Activated CD4-positive, alpha-beta T cell treated with anti-CD3 and anti-CD28 coated beads for 36 hours (primary cell): ENCODE measurements at places on chromosomes 11 and 22. TPM values are rescaled to one million over a fixed set of nuclear protein-coding genes. Genes with fewer than 3 reads are reported as not detected.

PNPLA3 gene
- 0.55 TPM for total RNA-seq

FADS2 gene
- 51.0 TPM for total RNA-seq

ACR gene
- total RNA-seq, result not detected

ANKK1 gene
- 0.07 TPM for total RNA-seq

GRCh38 chr22:46517255-46517761 lies 20.1 kb downstream of the CELSR1 start:
- no peaks in the 10 kb centered on the region for H3K27me3 ChIP-seq
- H3K4me1 ChIP-seq, result no peaks in the 10 kb centered on the region
- no peak overlapping the region for H3K27ac ChIP-seq
- H3K36me3 ChIP-seq, result no peaks in the 10 kb centered on the region

DNA sequence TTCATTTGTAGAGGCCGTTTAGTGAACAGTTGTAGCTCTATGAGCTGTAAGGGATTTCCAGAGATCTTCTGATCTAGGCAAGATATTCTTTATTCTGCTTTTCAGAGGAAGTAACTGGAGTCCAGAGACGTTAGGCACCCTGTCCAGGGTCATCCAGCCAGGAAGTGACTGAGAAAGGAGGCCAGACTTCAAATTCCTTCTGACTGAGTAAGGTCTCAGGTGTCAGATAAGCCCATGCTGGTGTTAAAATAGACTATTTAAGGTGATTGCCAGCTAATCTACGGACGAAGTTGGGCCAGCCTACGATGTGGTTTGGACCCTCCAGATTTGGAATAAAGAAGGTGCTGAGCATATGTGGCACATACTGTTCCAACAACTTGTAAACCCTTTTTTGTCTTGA lies 54.6 kb downstream of the GRIK4 start:
- H3K27me3 ChIP-seq, result peaks cover 39% of the 10 kb centered on the region
- no peaks in the 10 kb centered on the region for H3K36me3 ChIP-seq
- no peak overlapping the region for H3K27ac ChIP-seq

DNA sequence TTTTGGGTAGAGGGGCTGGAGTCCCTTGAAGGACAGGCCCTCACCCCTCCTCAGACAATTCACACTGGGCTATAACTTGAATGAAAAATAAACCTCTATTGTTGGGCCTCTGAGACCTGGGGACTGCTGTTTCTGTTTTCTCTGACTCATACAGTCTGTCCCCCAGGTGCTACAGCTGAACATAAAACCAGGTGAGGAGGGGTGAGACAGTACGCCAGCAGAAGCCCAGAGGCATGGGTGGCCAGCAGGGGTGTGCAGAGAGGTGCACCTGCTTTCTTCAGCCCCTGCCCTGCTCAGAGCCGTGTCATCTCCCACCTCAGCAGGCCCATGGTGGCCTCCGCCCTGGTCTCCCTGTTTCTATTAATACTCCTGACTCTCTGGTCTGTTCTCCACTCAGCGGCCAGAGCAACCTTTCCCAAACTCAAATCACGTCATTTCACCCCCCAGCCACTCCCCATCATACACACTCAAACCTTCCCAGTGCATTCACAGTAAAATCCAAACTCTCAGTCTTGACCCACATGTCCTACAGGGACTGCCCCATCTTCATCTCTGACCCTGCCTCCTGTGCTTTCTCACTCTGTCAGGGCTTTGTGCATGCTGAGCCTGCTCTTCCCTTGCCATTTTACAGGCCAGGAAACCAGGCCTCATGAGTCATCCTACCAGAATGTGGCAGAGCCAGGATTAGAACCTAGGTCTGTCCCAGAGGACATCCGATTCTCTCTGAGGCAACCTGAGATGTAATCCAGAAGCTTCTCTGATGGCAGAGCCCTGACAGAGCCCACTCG lies 5.4 kb upstream of the IL2RB start:
- DNase-seq, result peak; percentile 68
- no peak overlapping the region for H3K4me3 ChIP-seq
- peak overlapping the region; percentile 76 for H3K27ac ChIP-seq
- H3K36me3 ChIP-seq, result no peaks in the 10 kb centered on the region
- H3K27me3 ChIP-seq, result no peaks in the 10 kb centered on the region

DNA sequence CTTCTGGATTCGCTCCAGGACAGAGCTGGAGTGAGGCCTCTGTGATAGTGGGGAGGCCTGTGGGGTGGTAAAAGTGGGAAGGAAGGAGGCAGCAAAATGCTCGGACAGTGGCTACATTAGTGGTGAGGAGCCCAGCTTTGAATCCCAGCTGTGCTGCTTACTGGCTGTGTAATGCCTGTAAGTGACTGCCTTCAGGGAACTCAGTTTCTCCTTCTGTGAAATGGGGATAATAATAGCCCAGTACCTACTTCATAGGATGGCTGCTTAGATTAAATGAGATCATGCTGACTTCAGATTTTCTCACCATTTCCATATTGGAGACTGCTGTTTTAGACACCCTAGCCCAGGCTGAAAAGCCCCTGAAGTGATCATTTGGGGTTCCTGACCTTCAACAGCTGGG lies 8.4 kb upstream of the ALX4 start:
- peaks cover 84% of the 10 kb centered on the region for H3K27me3 ChIP-seq
- no peak overlapping the region for H3K4me3 ChIP-seq
- H3K4me1 ChIP-seq, result peaks cover 13% of the 10 kb centered on the region
- H3K27ac ChIP-seq, result no peak overlapping the region

GRCh38 chr11:9396310-9396709 lies 11.9 kb downstream of the IPO7 start:
- peak overlapping the region; percentile 62 for H3K27ac ChIP-seq
- H3K4me1 ChIP-seq, result peaks cover 61% of the 10 kb centered on the region
- H3K27me3 ChIP-seq, result no peaks in the 10 kb centered on the region
- peaks cover 43% of the 10 kb centered on the region for H3K36me3 ChIP-seq

DNA sequence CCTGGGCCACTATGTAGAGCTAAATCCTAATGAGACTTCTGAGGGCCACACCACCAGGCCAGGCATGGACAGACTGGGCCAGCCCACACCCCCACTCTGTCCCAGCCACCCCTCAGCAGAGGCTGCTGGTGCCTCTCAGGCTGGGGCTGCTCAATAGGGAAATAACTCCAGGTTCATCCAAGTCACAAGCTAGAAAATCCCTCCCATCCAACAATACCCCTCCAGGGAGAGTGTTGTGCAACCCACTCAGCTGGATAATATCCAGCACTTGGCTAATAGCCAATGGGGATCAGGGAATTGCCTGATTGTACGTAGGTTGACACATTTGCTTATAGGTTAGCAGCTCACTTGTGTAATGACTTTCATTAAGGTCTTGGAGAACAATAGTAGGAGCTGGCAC lies 64.1 kb upstream of the WNT11 start:
- H3K36me3 ChIP-seq, result no peaks in the 10 kb centered on the region
- H3K27me3 ChIP-seq, result peaks cover 2% of the 10 kb centered on the region
- H3K4me3 ChIP-seq, result no peak overlapping the region
- no peak overlapping the region for H3K27ac ChIP-seq
- no peak for DNase-seq

- no peak for DNase-seq
- peaks cover 4% of the 10 kb centered on the region for H3K27me3 ChIP-seq
- no peaks in the 10 kb centered on the region for H3K4me1 ChIP-seq
- H3K4me3 ChIP-seq, result no peak overlapping the region
- no peak overlapping the region for H3K27ac ChIP-seq
- no peaks in the 10 kb centered on the region for H3K36me3 ChIP-seq
Observed at GRCh38 chr22:44275631-44275995, 37.1 kb downstream of the SHISAL1 start.

GRCh38 chr11:27095059-27095458 lies 54.4 kb downstream of the BBOX1 start:
- H3K4me1 ChIP-seq, result no peaks in the 10 kb centered on the region
- DNase-seq, result no peak
- no peak overlapping the region for H3K27ac ChIP-seq
- H3K27me3 ChIP-seq, result no peaks in the 10 kb centered on the region
- H3K4me3 ChIP-seq, result no peak overlapping the region

DNA sequence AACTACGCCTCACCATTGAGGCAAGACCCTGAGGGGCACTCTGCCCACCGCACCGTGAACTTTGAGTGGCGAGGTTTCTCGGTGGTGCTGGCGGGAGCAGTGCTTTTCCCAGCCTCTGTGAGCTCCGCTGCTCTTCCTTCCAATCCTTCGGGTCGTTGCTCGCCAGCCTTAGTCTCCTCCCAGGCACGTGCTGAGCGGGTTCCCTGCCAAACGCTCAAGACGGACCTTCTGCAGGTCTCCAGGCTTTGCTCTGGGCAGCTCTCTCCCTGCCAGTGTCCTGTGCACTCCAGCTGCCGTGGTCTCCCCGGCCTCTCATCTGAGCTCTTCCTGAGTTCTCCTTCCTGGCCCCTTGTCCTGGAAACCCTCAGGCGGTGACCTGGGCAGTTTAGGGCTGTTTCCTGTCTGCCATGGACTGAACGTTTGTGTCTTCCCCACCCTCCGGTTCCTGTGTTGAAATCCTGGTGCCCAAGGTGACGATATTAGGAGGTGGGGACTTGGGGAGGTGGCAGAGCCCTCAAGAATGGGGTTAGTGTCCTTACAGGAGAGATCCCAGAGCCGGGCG lies 11.2 kb upstream of the MUC6 start:
- H3K36me3 ChIP-seq, result no peaks in the 10 kb centered on the region
- H3K4me1 ChIP-seq, result no peaks in the 10 kb centered on the region
- DNase-seq, result no peak
- peaks cover 4% of the 10 kb centered on the region for H3K27me3 ChIP-seq
- H3K4me3 ChIP-seq, result no peak overlapping the region

- no peak overlapping the region for H3K27ac ChIP-seq
- H3K4me3 ChIP-seq, result no peak overlapping the region
- no peaks in the 10 kb centered on the region for H3K27me3 ChIP-seq
- DNase-seq, result no peak
- no peaks in the 10 kb centered on the region for H3K36me3 ChIP-seq
- H3K4me1 ChIP-seq, result no peaks in the 10 kb centered on the region
Observed at GRCh38 chr11:29963796-29964195, 53.0 kb downstream of the KCNA4 start.

- no peak overlapping the region for H3K4me3 ChIP-seq
- no peak overlapping the region for H3K27ac ChIP-seq
- H3K36me3 ChIP-seq, result no peaks in the 10 kb centered on the region
- H3K27me3 ChIP-seq, result no peaks in the 10 kb centered on the region
Observed at GRCh38 chr11:95453616-95454171, 222.7 kb upstream of the SESN3 start.

GRCh38 chr22:41822317-41823057 lies 10.4 kb upstream of the SREBF2 start:
- DNase-seq, result peak; percentile 57
- H3K4me1 ChIP-seq, result peaks cover 36% of the 10 kb centered on the region
- peaks cover 14% of the 10 kb centered on the region for H3K36me3 ChIP-seq
- H3K4me3 ChIP-seq, result no peak overlapping the region
- H3K27ac ChIP-seq, result peak overlapping the region; percentile 87

DNA sequence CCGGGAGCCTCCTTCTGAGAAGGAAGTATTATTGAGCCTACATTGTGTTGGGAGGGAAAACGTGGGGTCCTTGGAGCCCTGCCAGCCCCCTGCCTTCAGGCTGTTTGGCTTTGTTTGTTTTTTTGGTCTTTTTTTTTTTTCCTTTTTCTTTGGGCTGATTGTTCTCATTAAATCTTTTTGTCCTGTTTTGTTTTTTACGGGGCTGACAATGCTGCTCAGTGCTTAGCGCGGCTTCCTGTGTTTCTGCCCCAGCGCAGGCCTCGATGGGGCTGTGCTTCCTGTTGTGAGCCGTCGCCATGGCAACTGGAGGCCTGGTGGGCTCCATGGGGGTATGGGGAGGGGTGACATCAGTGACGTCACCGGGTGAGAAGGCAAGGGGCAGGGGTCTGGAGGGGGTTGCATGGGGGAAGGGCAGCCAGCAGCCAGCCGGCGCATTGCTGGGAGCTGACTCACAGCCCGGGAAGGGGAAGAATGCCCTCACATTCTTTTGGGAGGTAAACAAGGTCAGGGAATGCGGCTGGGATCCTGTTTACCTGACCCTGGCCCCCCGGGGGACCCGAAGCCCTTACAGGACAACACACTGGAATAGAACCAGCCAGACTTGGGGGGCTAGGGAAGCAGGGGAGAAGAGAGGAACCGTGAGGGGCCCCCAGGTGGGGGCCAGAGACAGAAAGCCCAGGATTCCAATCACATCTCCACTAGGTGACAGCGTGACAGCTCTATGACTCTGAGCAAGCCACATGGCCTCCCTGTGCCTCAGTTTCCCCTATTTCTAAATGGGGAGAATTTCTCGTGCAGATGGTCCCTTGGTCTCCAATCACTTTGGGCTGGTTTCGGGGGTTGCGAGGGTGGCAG lies 22.2 kb upstream of the CBX7 start:
- no peaks in the 10 kb centered on the region for H3K27me3 ChIP-seq
- peak overlapping the region; percentile 77 for H3K27ac ChIP-seq
- peak overlapping the region; percentile 24 for H3K4me3 ChIP-seq
- no peaks in the 10 kb centered on the region for H3K36me3 ChIP-seq
- DNase-seq, result peak; percentile 74
- peaks cover 50% of the 10 kb centered on the region for H3K4me1 ChIP-seq

DNA sequence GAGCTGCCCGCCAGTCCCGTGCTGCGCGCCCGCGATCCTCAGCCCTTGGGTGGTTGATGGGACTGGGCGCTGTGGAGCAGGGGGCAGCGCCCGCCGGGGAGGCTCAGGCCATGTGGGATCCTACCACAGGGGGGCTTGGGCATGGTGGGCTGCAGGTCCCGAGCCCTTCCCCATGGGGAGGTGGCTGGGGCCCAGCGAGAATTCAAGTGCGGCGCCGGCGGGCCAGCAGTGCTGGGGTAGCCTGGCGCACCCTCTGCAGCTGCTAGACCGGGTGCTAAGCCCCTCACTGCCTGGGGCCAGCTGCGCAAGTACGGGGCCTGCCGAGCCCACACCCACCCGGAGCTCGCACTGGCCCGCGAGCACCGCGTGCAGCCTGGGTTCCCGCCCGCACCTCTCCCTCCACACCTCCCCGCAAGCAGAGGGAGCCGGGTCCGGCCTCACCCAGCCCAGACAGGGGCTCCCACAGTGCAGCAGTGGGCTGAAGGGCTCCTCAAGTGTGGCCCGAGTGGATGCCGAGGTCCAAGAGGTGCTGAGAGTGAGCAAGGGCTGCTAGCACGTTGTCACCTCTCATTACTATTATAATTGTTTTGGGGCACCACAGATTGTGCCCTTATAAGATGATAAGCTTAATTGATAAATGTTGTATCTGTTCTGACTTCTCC lies 333.2 kb downstream of the CASP12 start:
- H3K27me3 ChIP-seq, result peaks cover under 1% of the 10 kb centered on the region
- H3K36me3 ChIP-seq, result no peaks in the 10 kb centered on the region
- H3K4me1 ChIP-seq, result no peaks in the 10 kb centered on the region
- no peak overlapping the region for H3K4me3 ChIP-seq
- no peak overlapping the region for H3K27ac ChIP-seq

DNA sequence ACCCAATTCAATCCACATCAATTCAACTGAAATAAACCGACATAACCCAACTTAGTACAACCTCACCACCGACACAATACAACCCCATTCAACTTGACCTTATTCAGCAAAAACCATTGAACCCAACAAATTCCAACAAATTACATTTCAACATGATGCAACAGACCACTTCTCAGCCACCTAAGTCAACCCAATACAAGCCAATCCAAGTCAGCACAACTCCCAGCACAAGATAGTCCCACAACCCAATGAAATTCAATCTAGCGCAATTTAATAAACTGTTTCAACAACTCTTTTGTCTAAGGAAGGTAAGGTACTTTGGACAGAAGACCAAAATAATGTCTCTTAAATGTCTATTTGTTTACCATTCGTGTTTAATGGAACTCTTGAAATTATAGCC lies 226.0 kb downstream of the MIAT start:
- DNase-seq, result no peak
- H3K27ac ChIP-seq, result no peak overlapping the region
- H3K4me3 ChIP-seq, result no peak overlapping the region
- no peaks in the 10 kb centered on the region for H3K4me1 ChIP-seq

GRCh38 chr11:68375766-68376165 lies 63.4 kb downstream of the LRP5 start:
- H3K27ac ChIP-seq, result no peak overlapping the region
- no peaks in the 10 kb centered on the region for H3K36me3 ChIP-seq
